Mammary epithelial cell (primary cell): ENCODE measurements at places on chromosomes 2 and 18. TPM values are rescaled to one million over a fixed set of nuclear protein-coding genes. Genes with fewer than 3 reads are reported as not detected.

Gene RAX
- not detected for total RNA-seq

Gene RNF144A
- total RNA-seq, result 1.4 TPM in 2 replicates

Gene SERPINB12
- total RNA-seq, result not detected in 2 replicates

Gene TMEM247
- not detected for total RNA-seq

Gene SCTR
- total RNA-seq, result not detected

Gene KIF5C
- total RNA-seq, result 0.19 TPM in 1 of 2 replicates, not detected in the other

Gene G6PC2
- total RNA-seq, result not detected

Gene TMEM131
- total RNA-seq, result 66.2 TPM

Gene CKAP2L
- total RNA-seq, result 11.4 and 32.7 TPM in 2 replicates

Gene VSNL1
- 5.0 and 20.0 TPM in 2 replicates for total RNA-seq

Gene ANKRD44
- total RNA-seq, result 1.7 and 4.0 TPM in 2 replicates

Gene DAW1
- not detected in 2 replicates for total RNA-seq

Gene UGT1A6
- 5.6 and 6.3 TPM in 2 replicates for total RNA-seq
